ENCODE measurements at places on chromosomes 2 and 18.

DNA sequence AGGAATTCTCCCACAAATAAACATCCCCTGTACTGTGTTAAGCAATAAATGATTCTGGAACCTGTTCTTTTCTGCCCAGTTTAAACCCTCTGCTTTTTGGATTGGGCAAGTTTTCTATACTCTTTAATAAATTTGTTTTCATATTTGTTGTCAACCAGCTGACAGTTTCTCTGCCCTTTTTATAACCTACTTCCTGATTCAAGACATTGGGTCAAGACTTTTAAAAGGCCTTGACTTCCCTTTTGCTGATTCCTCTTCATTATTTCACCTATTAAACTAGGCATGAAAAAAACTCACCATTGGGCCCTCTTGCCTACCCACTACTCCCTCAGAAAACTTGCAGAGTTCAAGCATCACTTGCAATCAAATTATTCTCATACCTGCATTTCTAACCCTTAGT lies 459.5 kb downstream of the ARHGAP15 start:
- DNase-seq, result no peak

DNA sequence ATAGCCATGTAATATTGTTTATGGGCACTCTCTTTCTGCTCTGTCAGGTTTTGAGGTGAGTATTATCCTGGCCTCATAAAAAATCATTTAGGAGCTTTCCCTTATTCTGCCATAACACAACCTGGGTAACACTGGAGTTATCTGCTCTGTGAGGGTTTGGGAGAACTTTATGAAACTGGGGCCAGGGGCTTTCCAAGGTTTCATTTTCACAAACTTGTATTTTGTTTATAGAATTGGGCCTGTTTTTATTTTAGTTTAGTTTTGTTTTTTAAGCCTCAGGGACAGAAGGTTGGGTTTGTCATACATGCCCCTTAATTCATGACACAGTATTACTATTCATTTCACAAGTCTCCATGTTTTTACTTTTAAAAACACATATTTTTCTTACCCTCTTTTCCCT lies 83.5 kb downstream of the IRS1 start:
- DNase-seq, result no peak

DNA sequence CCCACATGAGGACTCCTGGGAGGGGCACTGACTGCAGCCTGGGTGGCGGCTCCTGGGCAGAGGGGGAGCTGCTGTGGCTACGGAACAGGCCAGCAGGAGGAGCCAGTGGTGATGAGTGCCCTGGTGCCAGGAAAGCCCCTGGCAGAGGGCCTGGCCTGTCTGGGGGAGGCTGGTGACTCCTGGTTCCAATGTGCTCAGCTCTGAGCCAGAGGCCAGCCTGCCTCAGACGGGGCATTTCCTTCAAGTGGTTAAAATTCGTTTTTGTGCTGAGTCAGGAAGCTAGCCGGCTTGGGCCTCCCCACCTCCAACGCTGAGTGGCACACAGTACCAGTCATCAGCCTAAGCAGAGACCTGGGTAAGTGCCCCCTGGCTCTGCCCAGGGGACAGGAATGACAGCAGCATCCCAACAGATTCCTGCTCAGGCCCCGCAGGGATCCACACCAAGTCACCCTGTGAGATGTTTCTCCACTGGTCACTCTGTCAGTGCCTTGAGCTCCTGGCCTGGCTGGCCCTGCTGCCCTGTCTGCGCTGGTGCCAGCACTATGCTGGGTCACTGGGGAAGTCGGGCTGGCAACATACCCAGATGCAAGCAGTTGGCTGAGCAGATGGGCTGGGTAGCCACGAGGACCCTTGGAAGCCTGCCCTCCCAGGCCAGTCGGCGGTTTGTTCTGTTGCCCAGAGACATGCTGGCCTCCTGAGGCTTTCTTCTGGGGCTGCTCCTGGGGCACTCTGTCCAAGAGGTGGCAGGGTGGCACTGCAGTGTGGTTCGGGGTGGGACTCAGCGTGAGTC lies 7.1 kb upstream of the KLF11 start:
- no peak for DNase-seq

DNA sequence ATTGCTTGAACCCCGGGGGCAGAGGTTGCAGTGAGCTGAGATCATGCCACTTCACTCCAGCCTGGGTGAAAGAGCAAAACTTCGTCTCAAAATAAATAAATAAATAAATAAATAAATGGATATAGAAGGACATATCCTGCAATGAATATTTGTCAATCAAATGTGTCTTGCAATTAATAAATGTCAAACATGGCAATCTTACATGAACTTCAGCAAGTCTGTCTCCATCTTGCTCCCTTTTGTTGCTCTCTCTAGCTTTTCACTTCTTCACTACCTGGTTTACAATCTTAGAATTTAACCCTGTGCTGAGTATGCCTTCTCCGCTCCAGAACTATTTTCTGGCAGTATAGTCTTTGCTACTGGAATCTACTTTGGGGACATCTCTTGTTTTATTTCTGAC lies 3.3 kb upstream of the YES1 start:
- DNase-seq, result no peak

GRCh38 chr2:168717790-168718502 lies 84.5 kb upstream of the NOSTRIN start:
- DNase-seq, result no peak

GRCh38 chr18:3605954-3606443 lies 156.0 kb downstream of the TGIF1 start:
- no peak for DNase-seq

DNA sequence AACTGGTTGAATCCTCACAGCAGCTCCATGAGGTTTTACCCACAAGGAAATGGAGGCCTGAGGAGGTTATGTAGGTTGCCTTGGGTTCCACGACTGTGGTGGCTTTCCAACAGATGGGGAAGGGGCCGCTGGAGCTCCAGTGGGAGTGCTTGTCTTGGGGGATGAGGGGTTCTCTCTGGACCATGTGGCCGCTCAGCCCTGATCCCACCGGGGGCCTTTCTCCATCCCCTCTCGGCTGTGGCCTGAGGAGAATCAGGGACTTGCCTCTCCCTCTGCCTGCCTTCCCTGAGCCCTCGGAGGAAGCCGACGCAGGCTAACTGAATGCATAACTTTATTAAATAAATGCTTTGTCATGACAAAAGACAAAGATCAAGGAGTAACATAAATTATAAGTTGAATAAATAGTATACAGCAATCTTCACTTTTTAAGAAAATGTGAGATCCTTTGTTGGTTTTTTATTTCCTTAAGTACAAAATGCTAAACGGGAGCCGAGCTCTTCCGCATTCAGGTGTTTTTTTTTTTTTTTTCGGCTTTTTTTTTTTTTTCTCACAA lies 23.5 kb downstream of the IGFBP5 start:
- no peak for DNase-seq

- DNase-seq, result no peak
Observed at GRCh38 chr2:72745679-72746368, 80.0 kb downstream of the EXOC6B start.

DNA sequence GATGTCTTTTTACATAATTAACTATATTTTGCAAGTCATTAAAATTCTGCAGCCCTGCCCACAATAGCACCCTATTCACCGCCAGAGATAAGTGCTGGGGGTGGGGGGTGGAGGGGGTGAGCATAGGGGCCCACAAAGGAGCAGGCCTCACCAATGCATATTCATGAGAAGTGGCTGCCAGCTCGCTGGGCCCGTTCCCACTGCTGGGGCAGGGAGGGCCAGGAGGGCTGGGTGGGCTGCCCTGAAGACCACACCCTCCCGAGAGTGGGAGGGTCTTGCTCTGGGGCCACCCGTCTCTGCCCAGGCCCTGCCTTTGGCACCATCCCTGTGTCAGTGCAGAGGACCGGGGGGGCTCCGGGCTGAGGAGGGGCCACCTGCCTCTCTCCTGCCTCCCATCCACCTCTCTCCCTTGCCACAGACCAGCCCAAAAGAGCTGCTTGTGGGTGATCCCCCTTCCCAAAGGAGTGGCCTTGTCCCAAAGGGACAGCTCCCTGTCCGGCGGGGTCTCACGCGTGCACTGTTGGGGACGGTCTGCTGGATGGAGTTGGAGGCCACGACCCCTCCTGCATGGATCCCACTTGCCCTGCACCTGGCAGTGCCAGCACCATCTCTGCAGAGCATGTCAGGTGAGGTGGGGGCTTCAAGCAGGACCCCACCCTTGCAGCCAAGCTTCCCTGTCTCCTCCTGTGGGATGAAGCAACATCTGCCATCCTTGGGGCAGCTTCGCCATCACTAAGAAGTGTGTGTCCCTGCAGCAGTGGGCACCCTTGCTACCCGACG lies 138.8 kb upstream of the GPC1 start:
- DNase-seq, result no peak

DNA sequence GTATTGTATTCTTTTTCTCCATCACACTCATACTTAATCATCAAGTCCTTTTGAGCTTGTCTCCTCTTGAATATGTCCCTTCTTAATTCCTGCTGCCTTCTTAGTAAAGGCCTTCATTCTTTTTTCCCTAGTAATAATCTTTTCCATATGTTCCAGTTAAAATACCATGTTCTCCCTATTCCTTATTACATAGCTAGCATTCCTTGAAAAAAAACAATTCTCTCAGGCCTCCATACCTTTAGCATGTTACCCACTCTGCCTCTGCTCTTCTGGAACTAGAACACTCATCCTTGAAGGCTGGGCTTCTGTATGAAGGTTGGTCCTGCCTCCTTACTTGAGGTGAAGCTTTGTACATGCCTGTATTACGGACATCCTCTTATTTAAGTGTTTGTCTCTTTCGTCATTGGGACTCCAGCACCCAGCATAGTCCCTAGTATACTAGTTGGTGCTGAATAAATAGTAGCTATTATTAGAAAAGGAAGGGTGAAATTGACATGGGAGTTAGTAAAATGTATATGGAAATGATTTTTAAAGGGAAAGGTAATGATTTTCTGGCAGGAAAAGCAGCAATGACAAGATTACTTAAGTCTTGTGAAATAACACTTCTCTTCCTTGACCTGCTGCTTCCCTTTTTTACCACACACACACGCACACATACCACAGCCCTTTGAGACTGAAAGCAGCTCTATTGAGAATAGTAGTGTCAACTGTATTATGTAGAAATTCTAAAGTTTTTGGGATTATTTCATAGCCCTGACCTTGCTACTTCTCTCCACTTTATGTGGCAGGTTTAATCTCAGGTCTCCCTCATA lies 45.6 kb downstream of the REL start:
- no peak for DNase-seq

DNA sequence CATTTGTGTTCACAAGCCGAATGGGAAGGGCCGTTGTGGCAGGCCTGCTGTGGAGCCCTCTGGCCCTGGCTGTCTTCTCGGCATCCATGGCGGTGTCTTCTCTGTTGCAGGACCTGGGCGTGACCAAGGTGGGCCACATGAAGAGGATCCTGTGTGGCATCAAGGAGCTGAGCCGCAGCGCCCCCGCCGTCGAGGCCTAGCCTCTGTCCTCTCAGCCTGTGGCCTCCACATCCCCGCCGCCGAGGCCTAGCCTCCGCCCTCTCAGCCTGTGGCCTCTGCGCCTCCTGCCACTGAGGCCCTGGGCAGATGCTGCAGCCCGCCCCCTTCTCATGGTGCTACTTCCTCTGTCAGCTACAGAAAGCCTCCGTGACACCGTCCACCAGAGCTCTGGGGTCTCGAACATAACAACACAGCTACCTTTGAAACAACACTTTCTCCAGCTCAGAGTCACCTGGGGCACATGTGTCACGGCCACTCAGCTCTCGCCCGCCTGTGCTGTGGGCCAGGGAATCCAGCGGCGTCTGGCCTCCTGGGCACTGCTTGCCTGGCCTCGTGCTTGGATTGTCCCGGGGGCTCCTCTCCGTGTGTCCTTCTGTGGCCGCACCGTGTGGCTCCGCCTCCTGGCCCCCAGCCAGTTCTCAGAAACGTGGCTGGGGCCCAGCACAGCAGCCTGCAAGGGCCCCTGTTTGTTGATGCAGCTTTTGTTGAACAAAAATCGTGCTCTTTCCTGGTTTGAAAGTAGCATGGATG lies 97.1 kb downstream of the USP40 start:
- no peak for DNase-seq

DNA sequence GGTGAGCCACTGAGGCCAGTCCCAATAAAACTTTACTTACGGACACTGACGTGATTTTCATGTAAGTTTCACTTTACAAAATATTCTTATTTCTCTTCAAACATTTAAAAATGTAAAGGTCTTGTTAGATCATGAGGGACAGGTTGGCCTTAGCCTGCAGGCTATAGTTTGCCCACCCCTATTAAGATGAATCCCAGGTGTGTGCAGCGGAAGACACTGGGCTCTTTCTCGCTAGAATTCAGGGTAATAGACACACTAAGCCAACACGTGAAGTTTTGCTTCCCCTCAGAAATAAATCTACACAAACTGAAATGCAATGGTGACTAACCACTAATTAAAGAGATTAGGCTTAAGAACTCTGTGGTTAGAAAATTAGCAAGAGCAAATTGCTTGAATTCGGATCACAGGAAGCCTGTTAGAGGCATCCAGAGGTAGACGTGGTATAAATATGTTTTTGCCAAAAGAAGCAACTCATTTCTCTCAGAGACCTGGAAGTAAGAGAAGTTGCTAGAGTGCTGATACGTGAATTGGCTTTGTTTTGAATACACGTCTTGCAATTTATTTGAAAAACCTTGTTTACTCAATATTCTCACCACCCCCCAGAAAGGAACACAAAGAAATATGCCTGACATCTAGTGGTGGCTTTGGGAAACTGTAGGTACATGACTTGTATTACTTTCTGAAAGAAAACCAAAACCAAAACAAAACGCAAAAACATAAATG lies 151.6 kb downstream of the DTNB start:
- DNase-seq, result no peak

DNA sequence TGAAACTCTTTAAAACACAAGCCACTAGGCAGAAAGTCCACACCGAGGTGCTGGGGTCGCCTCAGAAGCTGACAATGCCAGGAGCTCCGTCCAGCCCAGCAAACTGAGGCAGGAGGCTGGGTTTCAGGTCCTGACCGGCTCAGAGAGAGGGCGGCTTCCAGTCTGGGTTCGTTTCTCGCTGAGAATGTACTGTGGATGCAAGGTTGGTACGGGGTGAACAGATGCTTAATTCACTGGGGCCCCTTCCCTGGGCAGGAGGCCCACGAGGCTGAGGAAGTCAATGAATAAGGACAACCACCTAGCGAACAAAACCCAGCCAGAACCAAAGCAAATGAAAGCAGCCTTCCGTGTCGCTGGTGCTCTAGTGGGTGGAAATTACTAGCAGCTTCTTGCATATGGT lies 142.0 kb downstream of the RTP5 start:
- DNase-seq, result no peak

GRCh38 chr2:210620456-210620855 lies 64.1 kb downstream of the CPS1 start:
- DNase-seq, result no peak

GRCh38 chr2:11980809-11981208 lies 234.4 kb downstream of the LPIN1 start:
- no peak for DNase-seq

GRCh38 chr18:8997634-8998033 lies 104.9 kb upstream of the NDUFV2 start:
- no peak for DNase-seq

DNA sequence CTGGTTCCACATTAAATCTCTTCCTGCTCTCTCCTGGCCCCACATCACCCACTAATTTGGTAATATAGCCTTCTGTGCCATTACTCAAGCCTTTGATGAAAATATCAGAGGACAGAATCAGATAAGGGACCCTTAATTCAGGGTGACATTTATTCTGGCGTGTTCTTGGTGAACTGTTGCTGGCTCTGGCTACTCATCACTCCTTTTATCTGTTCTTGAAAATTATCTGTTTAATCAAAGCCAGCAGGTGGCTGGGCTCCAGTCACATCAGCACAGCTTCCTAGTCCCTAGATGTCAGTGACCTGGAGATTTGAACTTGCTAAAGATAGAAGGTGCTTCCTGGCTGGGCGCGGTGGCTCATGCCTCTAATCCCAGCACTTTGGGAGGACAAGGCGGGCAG lies 26.9 kb upstream of the SLC35F6 start:
- no peak for DNase-seq

- DNase-seq, result no peak
Observed at GRCh38 chr2:65751408-65751807, 319.0 kb upstream of the SPRED2 start.

All from stimulated activated CD4-positive, alpha-beta T cell treated with anti-CD3 and anti-CD28 coated beads, Interleukin-15, amount 100 ng/mL, for 1 hour (primary cell).